ENCODE measurements at places on chromosomes 1 and 21.

GRCh38 chr1:233570706-233571105 lies 43.2 kb upstream of the KCNK1 start:
- DNase-seq, result no peak

DNA sequence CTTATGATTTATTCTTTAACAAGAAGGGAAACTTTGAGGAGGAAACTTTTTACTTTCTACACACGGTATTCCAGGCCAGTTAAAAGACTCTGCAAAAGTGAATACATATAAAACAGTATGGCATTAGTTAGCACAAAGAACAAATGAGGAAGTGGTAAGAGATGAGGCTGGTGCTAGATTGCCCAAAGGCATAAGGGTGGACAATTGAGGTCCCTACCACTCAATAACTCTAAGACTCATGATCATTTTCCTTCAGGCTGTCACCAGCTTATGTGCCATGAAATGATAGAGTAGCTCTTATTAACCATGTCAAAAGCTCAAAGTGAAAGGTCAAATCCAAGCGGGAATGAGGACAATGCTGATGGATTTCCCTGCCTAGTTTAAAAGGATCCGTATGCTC lies 124.5 kb downstream of the TBX15 start:
- no peak for DNase-seq

DNA sequence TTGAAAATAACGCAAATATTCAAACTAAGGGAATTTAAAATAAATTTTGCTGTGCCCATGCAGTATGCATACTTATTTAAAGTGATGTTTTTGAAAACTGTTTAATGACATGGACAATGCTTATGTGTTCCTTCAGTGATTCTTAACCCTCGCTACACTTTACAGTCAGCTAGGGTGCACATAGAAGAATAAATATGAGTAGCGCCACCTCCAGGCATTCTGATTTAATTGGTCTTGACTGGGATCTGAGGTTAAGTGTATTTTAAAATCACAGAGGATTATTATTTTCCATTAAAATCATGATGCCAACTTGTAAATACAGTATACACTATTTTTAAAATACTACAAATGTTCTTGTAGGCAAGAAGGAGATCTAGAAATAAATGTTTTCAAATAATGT lies 373.5 kb upstream of the ADGRL4 start:
- no peak for DNase-seq

GRCh38 chr1:150578272-150579109 lies 919 bp downstream of the MCL1 start:
- DNase-seq, result no peak

GRCh38 chr1:199684686-199685273 lies 342.7 kb upstream of the NR5A2 start:
- no peak for DNase-seq

DNA sequence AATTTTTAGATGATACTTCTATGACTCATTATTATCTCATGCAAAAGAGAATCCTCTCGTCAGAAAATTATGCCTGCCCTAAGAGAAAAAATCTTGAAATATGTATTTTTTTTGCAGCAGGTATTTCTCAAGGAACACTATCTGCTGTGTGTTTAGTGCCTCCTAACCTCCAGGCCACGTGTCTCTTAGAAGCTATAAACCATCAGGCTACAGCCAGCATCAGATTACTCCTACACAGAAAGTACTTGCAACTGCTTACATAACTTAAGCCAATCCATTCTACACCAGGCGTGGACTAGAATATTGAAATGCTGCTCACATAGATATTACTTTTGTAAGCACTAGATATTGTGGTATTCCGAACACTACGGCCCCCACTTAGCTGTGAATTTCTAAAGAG lies 933.4 kb downstream of the PLA2G4A start:
- no peak for DNase-seq

DNA sequence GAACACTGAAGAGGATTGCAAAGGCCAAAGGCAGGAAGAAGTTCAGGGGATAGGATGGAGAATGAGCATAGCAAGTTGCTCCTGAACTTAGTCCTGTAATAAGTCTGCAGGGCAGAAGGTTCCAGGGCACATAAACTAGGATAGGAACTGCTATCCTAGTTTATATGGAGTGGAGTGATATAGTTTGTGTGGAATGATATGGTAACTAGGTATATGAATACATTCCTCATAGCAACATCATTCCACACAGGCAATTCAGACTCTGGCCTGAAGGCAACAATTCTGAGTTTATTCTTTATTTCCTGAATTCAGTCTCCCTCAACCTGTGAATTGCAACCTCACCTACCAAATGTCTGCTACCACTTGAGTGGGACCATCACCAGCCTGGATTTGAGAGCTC lies 154.9 kb upstream of the GREM2 start:
- no peak for DNase-seq

All from GF-D8 (cell line).